ENCODE measurements at places on chromosomes 7 and 10.

DNA sequence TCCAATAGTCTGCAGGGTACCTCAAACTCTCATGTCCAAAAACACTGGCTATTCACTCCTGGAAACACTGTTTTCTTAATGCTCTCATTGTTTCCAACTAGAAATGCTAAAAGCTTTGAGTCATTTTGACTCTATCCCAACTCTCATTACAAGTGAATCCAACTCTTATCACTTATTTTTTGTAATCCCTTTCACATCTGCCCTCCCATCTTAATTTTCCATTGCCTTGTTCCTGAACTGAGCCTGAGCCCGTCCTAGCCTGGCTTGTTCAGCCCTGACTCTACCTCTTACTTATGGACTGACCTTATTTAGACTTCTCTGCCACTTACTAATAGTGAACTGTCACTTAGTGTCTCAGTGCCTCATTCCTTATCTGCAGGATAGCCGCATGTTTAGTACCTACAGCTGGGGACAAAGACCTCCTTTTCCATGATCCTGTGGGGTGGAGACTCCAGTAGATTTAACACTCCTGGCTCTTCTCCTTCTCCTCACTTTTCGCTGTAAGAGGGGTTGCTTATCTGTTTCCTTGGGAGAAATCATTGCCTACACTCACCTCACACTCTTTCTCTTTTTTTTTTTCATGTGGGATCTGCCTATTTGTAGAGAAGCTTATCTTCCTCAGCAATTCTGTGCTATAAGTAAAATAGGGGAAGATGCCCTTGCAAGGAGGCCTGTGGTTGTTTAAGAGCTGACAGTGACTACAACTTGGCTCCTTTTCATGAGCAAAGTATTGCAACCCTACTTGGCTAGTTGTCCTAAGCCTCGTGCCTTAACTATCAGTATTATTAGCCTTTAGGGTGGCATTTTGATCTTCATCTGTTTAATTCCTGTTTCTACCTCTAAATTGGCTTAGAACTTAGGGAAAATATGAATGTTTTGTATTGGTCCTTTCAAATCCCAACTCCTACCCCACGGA lies 56.4 kb downstream of the SLC16A12 start:
- no peak for DNase-seq

- no peak for DNase-seq
Observed at GRCh38 chr7:36802459-36803135, 78.3 kb upstream of the AOAH start.

- DNase-seq: no peak
Observed at GRCh38 chr7:149822353-149822943, 15.7 kb upstream of the ZNF862 start.

GRCh38 chr7:94182066-94182465 lies 177.9 kb upstream of the BET1 start:
- no peak for DNase-seq

GRCh38 chr7:131924857-131925256 lies 368.4 kb upstream of the PODXL start:
- no peak for DNase-seq

GRCh38 chr7:155458111-155458877 lies at the start of gene EN2:
Gene EN2, plus strand, starts transcription at chr7:155458129. Its CDS starts 249 bp downstream, at chr7:155458378.
- no peak for DNase-seq

DNA sequence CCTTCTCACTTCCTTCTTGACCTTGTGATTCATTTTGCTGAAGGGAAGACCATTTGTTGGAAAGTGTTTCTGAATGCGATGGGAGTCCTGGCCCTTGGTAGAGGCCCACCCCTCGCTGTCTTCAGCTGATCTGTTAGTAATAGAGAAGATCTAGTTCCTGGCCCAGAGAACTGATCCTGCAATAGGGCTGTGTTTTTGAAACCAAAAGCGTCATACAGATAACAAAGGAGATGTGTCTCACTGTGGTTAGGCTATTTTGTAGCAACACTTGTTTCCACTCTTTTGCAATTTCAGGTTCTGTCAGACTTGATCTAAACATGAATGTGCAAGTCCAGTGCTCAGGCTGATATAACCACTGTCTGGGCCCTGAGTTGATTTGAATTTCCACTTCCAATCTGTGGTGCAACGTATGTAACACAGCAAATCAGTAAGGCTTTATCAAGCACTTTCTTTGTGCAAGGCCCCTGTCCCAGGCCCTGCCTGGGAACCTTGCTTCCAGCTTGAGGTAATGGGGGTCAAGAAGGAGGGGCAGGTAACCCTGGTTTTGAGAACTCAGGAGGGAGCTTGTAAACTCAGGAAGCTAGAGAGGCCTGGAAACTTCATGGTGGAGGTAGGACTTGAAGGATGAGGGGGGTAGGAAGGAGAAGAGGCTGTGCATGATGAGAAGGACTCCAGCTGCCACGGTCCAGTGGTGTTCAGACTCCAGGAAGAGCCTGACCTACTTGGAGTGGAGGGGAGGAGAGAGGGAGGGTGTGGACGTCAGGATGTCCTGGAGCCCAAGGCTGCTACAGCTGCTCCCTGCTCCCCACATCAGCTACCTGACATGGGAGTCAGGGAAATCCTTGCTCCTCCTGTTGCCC lies 42.2 kb upstream of the SRGN start:
- peak; percentile 90 for DNase-seq

DNA sequence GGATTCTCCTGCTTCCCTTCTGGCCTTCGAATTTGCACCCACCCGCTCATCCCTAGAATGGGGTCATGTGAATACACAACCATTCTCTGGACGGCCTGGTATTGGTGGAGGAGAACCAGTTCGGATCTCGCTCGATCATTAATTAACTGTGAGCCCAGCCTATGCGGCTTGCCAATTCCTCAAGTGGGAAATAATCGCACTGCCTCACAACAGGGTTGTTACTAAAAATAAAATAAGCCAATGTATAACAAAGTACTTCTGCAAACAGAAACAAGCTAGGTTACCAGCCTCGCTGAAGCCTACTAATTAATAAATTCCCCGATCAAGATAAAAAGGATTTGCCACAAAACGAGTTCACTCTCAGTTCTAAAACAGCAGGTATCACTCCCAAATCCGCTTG lies 16.2 kb downstream of the CTBP2 start:
- DNase-seq: no peak

DNA sequence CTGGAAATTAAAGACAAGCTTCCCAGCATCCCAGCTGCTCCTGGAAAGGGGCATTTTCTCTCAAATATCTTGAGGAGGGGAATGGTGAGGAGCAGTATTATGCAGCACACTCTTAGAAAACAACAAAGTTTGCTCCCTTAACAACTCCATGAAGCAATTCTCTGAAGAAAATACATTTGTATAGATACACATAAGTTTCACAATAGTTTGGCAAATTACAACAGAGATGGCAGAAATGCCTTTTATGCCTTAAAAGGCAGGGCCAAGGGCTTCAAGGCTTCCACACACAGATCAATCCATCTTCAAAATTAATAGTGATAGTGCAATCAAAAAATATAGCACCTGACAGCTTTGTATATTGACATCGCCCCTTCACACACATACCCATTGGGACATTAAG lies 12.2 kb downstream of the DGKI start:
- DNase-seq: no peak

GRCh38 chr10:108956149-108956548 lies 967.2 kb downstream of the XPNPEP1 start:
- no peak for DNase-seq

Measured in SIG-M5 (cell line).